ENCODE measurements at places on chromosomes 11 and 22.
A peak's percentile ranks its signal among the peaks of the same experiment; 100 is the strongest.

DNA sequence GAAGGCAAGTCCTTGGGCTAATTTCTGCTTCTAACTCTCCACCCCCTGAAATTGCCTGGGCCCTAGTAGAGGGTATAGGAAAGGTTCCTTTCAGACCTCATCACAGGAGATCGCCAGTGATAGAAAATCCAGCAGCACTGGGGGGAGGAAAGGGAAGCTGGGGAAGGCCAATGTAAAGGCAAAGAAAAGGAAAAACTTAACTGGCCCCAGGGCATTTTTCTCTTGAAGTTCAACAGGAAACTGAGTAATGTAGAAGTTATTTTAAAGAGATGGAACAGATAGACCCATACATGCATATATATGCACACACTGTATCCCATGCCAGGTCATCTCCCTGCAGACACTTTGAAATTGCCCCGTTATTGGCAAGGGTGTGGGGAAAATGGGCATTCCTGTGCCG lies 134.0 kb downstream of the TRIM44 start:
- no peak for DNase-seq

DNA sequence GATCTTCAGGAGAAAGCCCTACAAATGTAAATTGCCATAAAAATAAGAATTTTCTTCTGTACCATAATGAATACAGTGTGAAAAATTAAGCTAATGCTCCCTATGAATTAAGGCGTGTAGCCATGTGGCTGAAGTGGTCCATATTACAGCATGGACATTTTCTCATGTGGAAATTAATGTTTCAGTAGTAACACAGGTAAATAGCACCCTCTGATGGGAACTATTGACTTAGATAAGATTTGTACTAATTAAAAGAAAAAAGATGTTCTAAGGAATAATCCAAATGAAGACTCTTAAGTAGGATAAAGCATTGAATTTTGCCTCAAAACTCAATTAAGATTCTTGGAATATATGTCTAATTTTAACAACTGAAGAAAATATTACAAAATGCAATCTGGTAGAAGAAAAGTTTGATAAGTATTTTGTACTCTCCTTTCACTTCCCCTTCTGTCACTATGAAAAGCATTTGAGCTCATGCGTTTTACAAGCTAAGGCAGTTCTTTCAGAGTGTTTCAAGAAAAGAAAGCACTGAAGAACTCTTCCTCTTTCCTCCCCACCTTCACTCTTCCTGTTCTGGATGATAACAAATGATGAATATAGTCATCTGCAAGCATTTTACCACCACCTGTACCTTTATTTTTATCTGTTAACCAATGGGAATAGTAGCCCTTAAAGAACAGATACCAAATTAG lies 9.9 kb upstream of the OR8D2 start:
- no peak for DNase-seq

DNA sequence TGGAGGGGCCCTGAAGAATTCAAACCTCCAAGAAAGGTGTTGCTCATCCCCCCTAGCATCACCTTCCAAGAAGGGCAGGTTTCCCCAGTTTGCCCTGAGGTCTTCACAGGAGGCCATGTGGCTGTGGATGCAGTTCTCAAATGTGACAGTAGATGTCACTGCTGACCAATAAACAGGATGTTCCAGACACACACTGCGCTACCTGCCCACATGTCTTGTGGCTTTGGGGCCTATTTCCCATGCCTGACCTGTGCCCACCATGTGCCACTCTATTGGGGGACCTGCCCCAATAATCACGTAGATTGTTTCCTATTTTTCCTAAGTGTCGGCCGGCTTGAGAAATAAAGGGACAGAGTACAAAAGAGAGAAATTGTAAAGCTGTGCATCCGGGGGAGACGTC lies 4.5 kb downstream of the GSTT2 start:
- no peak for DNase-seq

GRCh38 chr11:30244265-30244664 lies 13.5 kb downstream of the FSHB start:
- DNase-seq = no peak

DNA sequence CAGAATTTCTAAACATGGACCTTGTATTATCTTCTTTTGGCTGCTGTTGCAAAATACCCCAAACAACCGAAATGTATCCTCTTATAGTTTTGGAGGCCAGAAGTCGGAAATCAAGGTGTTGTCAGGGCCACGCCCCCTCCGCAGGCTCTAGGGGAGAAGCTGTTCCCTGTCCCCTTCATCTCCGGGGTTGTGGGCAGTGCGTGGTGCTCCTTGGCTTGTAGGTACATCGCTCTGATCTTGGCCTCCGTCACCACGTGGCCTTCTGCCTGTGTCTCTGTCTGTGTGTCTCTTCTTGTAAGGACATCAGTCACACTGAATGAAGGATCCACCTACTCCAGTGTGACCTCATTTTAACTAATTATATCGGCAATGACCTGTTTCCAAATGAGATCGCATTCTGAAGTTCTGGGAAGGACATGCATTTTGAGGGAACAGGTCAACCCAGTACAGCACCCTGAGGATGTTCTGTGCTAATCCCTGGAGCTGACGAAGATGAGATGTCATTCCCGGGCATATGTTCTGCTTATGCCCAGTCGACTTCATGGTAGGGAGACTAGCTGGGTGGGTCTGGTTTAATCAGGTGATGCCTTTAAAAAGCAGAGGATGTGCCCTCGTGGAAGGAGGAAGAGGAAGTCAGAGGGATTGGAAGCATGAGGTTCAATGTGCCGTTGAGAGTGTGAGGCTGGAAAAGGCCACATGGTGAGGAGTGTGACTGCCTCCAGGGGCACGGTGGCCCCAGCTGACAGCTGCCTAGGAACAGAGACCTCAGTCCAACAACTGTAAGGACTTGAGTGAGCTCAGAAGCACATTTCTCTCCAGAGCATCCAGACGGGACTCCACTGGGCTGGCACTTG lies 531.1 kb downstream of the TBC1D22A start:
- no peak for DNase-seq

GRCh38 chr11:114816791-114817190 lies 138.5 kb downstream of the NXPE2 start:
- DNase-seq = no peak

- DNase-seq = no peak
Measured at GRCh38 chr11:71575723-71576424, 6.8 kb downstream of the KRTAP5-11 start.

DNA sequence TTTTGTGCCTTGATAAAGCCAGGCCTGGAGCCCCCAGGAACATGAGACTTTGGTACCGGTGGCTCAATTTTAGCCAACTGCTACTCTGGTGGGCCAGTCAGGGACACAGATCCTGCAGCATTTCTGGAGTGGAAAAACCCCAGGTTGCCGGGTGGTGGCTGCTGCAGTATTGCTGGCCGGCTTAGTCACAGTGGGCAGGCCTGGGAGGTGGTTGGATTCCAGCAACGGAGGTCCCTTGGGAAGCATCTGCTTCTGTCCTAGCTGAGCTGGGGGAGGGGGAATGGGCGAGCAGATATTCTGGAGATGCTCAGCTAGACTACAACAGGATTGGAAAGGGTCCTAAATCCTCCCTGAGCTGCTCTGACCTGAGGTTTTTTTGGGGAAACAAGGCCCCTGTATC lies 31.6 kb upstream of the ACCSL start:
- no peak for DNase-seq

- no peak for DNase-seq
Measured at GRCh38 chr11:44889266-44889665, 61.4 kb downstream of the TP53I11 start.

DNA sequence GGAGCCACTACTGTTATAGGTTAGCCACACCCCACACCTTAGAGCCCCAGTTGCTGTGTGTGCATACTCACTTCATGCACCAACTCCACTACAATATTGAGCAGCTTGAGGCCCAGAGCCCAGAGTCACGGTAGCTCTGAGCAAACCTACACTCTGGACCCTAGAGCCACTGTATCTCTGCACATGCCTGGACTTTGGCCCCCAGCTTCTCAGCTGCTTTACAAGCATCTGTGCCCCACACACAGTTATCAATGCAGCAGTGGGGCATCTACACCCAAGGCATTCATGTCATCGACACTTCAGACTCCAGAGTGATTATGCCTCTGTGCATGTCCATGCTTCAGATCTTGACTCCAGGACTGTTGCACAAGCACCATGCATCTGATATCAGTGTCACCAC lies 2.3 kb upstream of the OR5B12 start:
- DNase-seq = no peak

DNA sequence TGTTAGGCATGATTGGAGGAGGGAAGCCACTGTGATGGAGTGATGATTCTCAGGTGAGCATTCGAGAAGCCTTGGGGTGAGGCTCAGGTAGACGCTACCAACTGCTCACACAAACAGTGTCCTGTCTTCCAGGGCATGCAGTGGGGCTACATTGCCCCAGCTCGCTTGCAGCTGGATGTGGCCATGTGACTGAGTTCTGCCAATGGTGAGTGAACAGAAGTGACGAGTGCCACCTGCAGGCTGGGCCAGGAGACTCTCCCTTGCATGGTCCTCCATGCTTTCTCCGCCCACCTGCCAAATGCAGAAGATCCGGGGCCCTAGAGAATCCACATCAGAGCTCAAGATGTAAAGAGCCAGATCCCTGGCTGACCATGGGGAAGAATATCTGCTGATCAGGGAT lies 195.9 kb downstream of the BCR start:
- DNase-seq = peak; percentile 46

DNA sequence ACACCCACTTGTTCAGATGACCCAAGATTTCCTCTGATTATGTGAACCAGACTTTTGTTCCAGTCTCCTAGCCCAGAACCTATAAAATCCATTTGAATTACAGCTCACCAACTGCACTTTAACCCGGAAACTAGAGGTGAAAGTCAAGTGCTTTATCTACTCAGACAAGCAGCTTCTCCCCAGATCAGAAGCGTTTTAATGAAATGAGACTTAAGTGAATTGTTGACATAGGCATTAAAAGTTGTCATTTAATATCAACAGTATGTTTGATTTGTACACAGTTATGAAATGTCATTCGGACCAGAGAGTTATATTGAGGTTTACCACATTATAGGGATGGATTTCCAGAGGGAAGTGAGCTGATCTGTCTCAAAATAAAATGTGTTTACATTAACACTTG lies 52.0 kb downstream of the CADM1 start:
- no peak for DNase-seq

DNA sequence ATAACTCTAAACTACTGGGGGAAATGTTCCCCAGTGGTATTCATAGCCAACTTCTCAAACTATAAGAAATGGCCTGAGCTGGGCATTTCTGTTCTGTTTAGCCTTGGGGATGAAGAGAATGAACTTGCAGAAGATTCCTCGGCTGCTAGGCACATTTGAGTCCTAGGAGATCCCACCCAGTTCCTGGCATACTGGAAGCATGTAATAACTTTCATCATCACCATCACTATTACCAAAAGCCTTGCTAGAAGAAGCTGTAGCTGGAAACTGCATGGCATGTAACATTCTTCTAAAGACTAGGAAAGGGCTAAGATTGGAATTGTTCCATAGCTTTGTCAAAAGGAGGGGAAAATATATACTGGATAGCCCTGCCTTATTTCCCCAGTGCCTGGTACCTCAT lies 40.1 kb upstream of the SLC1A2 start:
- no peak for DNase-seq

DNA sequence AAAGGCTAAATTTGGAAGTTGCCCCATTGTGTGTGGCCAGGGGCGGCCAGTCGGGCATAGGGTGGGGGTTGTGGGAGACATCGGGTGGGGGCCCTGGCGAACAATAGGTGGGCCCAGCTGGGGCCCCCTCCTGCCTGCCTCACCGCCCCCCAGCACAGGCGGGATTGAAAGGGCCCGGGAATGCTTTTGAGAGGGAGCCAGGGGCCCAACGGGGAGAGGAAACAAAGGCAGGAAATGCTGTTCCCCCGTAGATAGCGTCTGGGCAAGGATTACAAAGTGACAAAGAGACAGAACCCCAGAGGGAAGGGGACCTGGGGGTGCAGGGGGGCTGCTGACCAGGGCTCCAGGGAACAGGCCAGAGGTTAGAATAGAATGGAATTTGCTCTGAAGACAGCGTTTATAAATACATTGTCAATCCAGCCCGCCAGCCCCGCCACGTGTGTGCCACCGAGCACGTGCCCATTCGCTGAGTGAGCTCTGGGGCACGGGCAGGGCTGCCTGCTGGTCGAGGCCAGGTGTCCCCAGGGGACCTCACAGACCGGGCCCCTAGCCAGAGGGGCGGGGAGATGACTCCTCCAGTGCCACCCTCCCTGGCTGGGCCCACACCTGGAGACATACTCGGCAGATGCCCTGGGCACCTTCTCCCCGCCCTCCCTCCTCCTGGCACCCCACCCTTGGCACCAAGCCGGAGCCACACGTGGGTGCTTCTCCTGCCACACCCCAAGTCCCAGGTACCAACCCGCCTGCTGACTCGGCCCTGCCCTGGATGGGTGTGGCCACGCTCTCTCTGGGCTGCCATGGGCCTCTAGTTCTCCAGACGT lies 9.7 kb downstream of the PDGFB start:
- DNase-seq = no peak

DNA sequence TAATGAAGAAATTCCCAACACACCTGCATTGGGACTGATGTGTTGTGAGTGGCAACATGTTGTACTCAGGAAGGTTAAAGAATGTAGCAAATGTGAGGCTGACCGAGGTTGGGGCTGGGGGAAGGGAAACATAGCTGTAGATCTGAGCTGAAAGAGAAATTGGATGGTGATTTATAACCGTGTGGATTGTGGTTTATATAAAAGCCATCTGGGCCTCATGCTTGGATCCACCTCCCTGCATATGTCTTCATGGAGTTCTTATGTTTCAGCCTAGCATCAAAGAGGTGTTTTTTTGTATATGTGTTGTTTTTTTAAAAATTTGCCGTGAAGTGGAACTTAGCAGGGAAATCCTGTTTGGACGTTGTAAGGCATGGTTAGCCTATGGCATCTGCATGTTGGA lies 141.3 kb downstream of the NAV2 start:
- DNase-seq = no peak

GRCh38 chr11:35214226-35214770 lies 75.3 kb downstream of the CD44 start:
- DNase-seq = no peak

DNA sequence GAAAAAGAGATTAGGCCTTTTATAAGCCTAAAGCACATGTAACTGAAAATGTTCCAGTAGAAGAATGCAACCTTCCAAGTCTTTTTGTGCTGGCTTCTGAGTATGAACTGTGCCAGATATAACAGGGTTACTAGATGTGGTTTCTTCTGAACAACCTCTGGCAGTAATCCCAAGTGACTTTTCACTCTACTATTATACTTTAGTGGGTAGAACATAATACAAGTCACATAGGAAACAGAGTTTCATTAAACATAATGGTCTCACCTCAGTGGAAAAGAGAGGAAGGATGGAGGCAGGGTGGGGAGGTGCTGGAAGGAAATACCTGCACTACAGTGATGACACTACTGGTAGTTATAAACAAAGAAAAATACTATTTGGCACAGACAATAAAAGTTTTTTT lies 81.3 kb downstream of the PHF21A start:
- no peak for DNase-seq

- DNase-seq = peak; percentile 52
Measured at GRCh38 chr22:39522567-39523300, 2.4 kb downstream of the ATF4 start.

GRCh38 chr11:119906376-119906775 lies 177.4 kb upstream of the NECTIN1 start:
- no peak for DNase-seq

- no peak for DNase-seq
Measured at GRCh38 chr11:119853581-119854360, 124.8 kb upstream of the NECTIN1 start.

- DNase-seq = no peak
Measured at GRCh38 chr22:20249797-20250354, 18.2 kb downstream of the RTN4R start.

Measured in stimulated activated CD4-positive, alpha-beta T cell treated with anti-CD3 and anti-CD28 coated beads, Interleukin-1b, Interleukin-23, amount 100 ng/mL, for 48 hours (primary cell).